ENCODE measurements at places on chromosomes 1 and 21.
A peak's percentile ranks its signal among the peaks of the same experiment; 100 is the strongest.

GRCh38 chr1:31366796-31367195 is 6.1 kb downstream of the FABP3 start:
- DNase-seq, result no peak

DNA sequence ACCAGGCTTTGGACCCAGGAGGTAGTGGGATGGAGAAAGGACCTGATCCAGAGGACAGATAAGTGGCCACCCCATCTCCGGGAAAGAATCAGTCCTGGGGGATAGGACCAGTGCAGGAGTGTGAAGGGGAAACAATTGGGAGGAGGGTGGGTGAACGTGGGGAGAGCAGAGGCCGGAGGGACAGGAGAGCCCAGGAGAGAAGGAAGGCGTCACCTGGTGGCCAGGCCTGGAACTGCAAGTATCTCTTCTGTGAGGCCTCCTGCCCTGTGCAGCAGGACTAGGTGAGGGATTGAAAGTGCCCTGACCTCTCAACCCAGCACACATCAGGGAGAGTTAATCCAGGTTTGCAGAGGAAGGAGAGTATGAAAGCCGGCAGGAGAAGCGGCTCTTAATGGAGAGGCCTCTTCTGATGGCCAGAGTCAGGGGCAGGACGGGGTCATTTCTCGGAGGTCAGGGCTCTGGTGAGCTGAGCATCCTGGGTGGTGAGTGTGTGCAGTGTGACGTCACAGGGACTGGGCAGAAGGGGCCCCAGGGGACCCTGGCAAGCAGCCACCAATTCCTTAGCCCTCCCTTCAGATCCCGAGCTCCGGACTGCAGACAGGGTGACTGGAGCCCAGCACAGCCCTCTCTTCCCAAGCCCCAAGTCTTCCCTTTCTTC is 9.2 kb upstream of the LAD1 start:
- peak; percentile 12 for DNase-seq

DNA sequence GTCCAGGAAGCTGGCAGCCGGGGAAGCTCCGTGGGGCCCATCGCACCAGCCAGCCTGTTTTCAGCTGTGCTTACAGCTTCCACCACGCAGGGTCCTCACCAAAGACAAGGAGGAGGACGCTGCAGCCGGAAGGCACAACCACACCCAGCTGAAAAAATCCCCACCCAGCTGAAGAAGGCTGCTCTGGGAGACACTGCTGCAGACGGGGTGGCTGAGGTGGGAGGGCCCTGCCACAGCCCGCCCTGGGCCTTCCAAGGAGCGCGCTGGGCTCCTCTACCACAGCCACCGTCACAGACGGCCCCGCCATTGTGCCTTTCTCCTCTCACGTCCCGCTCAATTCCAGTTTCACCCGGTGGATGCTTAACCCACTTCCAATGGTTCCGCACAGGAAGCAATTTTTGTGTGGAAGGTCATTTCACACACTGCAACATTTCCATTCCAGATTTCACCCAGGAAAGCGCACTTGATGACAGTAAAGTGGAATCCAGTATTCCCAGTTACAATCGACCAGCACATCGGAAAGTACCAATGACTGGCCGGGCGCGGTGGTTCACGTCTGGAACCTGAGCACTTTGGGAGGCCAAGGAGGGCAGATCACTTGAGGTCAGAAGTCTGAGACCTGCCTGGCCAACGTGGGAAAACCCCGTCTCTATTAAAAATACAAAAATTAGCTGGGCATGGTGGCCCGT is 47.9 kb downstream of the NPHP4 start:
- no peak for DNase-seq

- DNase-seq, result no peak
Measured at GRCh38 chr1:18748435-18748834, 111.0 kb downstream of the TAS1R2 start.

DNA sequence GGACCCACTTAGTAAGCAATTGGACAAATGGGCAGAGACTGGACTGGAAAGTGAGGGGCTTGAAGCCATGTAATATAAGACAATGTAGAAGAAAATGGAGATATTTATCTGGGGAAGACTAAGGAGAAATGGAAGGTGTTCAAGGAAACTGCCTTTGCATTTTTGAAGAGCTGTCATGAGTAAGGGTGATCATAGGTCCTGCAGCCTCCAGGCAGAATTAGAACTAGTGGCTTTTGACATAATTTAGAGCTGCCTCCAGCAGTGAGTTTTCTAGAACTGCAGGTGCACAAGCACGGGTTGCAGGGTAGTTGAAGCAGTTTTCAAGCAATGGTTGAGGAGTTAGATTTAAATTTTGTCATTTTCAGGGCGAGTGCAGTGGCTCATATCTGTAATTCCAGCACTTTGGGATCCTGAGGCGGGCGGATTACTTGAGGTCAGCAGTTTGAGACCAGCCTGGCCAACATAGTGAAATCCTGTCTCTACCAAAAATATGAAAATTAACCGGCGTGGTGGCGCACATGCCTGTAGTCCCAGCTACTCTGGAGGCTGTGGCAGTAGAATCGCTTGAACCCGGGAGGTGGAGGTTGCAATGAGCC is 3.7 kb upstream of the CDC14A start:
- DNase-seq, result no peak

GRCh38 chr1:15574741-15575140 is 10.1 kb downstream of the AGMAT start:
- no peak for DNase-seq

DNA sequence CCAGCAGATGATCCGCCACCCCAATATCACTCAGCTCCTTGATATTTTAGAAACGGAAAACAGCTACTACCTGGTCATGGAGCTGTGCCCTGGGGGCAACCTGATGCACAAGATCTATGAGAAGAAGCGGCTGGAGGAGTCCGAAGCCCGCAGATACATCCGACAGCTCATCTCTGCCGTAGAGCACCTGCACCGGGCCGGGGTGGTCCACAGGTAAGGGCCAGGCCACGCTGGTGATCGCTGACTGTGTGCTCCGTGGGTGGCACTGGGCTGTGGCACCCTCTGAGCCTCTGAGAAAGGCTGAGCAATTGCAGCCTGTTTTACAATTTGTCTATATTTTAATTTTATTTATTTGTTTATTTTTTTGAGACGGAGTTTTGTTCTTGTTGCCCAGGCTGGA is 51.7 kb downstream of the HUNK start:
- DNase-seq, result no peak

DNA sequence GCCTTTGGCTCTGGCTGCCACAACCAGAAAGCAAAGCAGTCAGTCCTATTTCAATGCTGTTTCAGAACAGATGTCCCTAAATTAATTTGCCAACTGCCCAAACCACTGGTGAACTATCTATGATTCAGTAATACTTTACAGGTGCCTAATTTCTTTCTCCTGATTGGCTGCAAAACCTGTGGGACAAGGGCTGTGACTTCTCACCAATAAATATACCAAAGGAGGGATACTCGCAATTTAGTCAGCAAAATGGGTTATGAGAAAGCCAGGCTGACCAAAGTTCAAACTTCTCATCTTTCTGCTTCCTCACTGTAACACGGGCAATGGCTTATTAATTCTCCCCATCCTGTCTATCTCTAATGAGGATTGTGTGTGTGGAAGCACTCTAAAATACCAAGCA is 12.8 kb downstream of the GPN2 start:
- no peak for DNase-seq

GRCh38 chr1:161138431-161138830 is 6.0 kb upstream of the DEDD start:
- no peak for DNase-seq

- DNase-seq, result no peak
Measured at GRCh38 chr1:107953556-107953955, 11.4 kb downstream of the VAV3 start.

DNA sequence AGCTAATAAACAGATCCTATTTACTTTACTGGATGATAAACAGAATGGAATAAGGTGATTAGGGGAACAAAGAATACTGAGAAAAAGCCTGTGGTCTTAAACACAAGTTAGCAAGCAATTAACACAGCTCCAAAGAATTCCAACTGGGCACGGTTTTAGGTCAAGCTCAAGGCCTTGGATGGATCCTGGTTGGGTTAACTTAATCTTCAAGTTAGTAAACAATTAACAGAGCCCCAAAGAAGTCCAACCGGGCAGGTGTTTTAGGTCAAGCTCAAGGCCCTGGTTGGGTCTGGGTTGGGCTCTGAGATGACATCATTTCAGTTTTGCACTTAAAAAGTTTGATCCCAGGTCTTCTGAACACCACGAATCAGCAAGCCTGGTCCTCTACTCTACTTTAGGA is 1086.3 kb upstream of the TMPRSS15 start:
- no peak for DNase-seq

DNA sequence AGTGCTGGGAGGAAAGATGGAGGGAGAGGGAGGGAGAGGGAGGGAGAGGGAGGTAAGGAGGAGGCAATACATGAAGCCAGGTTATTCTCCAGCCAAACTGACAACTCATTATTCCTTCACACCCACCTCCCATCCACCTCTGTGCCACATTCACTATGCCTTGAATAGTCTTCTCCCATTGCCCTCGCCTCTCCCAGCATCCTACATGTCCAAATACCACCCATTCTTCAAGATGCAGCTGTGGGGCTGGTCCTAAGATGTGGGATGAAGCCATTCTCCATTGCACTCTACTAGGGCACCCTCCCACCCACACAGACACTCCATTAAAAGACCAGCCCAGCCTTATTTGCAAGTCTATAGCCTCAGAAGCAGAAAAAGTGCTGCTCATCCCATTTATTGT is 165.8 kb downstream of the RRAGC start:
- no peak for DNase-seq

DNA sequence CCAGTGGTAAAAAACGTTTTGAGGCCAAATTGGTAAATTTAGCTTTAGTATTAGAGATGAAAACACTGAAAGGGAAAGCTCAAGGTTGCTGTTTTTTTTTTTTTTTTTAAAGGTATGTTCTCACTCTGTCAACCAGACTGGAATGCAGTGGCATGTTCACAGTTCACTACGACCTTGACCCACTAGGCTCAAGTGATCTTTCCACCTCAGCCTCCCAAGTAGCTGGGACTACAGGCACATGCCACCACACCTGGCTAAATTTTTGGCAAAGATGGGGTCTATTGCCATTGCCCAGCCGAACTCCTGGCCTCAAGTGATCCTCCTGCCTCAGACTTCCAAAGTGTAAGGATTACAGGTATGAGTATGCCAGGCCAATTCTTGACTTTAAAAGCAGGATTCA is 18.9 kb downstream of the LRIF1 start:
- DNase-seq, result no peak

DNA sequence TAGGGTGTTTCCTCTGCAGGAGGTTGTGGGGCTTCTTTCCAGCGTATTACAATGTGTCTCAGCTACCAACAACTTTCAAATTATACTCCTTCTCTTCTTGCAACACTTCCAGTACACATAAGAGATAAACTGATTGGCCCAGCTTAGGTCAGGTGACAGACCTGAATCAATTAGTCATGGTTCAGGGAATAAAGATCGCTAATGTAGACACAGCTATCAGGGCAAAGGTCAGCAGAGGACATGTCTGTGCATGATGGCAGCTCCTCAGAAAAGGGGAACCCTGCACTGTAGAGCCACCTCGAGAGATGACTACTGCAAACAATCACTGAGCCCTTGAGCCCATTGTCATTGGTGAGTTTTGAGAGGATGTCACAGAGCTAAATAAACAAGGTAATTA is 36.8 kb upstream of the PKN2 start:
- DNase-seq, result no peak

- DNase-seq, result no peak
Measured at GRCh38 chr1:64163970-64164369, 39.5 kb upstream of the UBE2U start.

Data from activated CD8-positive, alpha-beta memory T cell treated with anti-CD3 and anti-CD28 coated beads for 4 hours (primary cell).